Kidney epithelial cell (primary cell): ENCODE measurements at places on chromosomes 7 and 10.

GRCh38 chr7:22173685-22174573 is 183.0 kb downstream of the RAPGEF5 start:
- DNase-seq = no peak

DNA sequence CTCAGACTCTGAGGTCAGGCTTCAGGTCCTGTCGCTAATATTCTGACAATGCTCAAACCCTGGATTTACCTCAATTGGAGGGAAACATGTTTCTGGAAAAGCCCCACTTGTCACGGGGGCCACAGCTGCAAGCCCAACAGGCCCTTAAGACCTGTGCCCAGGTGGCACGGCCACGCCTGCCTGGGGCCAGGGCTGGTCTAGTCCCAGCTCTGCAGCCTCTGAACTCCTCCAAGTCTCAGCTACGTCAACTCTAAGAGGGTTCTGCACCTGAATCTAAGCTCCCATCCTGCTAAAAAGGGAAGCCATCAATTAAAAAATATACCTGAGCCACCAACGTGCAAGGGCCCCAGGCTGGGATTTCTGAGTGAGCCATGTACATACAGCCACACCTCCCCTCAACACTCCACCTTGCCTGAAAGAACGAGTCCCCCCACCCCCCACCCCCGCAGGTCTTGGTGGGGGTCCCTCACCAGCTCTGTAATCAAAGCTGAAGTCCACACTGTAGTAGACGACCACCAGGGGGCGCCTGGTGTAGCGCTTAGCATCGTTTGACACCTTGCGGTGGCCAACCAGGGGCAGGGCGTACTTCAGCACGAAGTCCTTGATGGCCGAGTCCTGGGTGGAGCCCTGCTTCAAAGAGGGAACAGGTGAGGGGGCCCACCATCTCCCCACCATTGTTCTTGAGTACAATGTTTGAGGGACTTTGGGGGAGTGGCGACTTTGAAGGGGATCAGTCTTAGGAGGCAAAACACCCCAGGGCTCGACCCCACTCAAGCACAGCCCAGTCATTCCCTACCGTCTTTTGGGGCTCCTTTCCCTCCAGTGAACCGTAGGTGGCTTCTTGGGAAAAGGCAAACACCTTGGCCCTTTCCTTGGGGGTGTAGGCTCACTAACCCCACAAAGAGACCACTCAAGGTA is 22.6 kb downstream of the PDIA4 start:
- DNase-seq = no peak

GRCh38 chr7:26583094-26583648 is 281.2 kb downstream of the SKAP2 start:
- DNase-seq = no peak

DNA sequence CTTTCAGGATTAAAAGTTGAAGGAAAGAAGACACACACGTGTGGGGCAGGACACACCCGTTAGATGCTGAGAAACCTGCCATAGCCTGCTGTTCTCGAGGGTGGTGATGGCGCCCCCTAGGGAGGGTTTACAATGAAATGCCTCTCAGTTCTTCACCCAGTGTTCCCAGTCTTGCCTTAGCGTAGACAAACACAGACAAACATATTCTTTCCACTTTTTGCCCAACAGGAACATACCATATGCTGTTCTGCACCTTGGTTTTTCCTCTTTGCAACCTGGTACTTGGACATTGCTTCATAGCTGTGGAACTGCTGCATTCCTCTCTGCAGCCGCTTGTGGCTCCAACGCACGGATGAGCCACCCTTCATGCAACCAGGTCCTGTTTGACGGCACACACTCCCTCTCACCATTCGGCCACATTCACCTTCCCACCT is 23.3 kb upstream of the HSPA12A start:
- DNase-seq = no peak

DNA sequence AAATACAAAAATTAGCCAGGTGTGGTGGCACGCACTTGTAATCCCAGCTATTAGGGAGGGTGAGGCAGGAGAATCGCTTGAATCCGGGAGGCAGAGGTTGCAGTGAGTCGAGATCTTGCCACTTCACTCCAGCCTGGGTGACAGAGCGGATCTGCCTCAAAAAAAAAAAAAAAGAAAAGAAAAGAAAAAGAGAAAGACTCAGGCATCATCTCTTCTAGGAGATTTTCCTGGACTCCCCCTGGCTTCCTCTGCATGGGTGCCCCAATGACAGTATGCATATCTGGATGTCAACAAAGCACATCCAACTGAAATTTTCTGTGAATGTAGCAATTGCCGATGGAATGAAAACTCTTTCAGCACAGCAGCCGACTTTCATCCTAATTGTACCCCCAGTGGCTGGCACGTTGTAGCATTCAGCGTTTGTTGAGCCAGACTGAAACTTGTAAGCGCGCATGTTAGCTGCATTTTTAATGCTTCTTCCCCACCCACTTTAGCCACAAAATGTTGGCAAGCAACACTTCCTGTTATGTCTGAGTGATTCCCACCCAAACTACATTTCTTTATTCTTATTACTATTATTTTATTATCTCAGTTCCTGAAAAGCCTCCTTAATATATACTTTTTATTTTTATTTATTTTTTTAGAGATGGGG is 70.2 kb downstream of the PRTFDC1 start:
- no peak for DNase-seq

DNA sequence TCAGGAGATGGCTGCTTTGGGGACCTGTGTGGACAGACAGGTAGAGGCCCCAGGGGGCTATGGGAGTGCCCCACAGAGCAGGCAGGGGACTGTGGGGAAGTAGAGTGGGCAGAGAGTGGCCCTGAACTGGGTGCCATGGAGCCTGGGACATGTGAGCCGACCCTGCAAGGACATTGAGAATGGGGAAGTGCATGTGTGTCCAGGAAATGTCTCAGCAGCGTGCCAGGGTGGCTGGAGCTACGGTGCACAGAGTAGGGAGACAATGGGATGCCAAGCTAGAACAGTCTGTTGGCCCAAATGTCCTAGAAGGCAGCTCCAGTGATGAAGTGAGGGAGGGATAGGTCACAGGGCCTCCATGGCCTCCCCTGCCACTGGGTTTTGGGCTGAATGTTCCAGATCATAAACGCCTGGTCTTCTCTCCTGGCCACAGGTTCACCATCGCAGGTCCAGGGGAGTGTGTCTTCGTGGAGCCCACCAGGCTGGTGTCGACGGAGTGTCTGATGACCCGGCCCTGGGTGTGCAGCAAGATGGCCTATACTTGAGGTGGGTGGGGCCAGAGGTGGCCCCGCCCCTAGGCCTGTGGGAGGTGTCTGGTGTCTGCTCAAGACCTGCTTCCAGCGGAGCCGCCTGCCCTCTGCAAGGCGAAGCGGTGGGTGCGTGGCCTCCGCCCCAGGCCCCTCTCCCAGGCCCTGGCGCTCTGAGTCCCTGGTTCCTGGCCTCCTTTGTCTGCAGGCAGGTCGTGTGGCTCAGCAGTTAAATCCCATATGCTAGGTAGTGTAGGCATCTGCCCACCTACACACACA is 20.5 kb downstream of the CLEC2L start:
- no peak for DNase-seq

DNA sequence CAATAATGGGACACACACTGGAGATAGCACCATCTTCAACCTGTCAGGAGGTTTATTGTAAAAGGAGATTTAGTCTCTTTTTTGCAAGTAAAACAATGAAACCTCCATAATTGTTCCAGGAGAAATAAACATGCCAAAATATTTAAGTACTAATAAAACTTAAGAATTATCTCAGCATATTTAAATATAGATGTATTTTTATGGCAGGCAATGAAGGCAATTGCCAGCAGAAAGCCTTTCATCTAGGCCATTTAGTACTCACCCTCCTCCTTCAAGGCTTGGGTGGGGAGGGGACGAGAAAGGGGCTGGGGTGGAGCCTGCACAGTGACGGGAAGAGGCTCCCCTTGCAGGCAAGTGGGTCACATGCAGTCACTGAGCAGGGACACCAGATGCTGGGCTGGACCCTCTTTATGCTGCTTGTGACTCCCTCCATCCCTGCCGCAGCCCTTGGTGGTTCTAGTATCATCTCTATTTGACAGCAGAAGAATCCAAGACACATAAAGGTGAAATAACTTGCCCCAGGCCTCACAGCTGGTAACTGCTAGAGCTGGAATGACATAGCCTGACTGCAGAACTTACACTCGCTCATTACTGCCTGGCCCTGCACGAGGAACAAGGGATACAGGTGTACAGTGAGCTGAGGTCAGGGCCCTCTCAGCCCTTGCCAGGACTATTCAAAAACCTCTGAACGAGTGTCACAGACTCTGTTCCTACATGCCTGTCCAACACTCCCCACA is 449.5 kb upstream of the ZMIZ1 start:
- no peak for DNase-seq

DNA sequence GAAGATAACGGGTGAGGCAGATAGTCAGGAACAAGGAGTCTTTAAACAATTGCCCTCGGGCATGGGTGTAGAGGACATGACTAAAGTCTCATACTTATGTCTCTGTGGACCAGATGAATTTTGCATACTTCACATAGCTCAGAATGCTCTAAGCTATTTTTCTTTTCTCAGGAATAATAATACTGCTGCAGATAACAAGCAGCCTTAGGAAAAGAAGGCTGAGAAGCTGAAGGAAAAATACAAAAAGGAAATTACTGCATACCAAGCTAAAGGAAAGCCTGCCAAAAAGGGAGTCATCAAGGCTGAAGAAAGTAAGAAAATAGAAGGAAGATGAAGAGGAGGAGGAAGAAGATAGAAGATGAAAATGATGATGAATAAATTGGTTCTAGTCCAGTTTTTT is 13.4 kb upstream of the ERCC6 start:
- no peak for DNase-seq

- no peak for DNase-seq
Measured at GRCh38 chr7:31110331-31111108, 58.4 kb downstream of the ADCYAP1R1 start.

GRCh38 chr10:1280466-1281404 is 224.6 kb downstream of the WDR37 start:
- DNase-seq = no peak

- DNase-seq = no peak
Measured at GRCh38 chr7:108789451-108789850, 219.8 kb downstream of the DNAJB9 start.

GRCh38 chr10:47160261-47160908 is 139.6 kb upstream of the GDF10 start:
- DNase-seq = no peak

- DNase-seq = no peak
Measured at GRCh38 chr10:61051344-61051743, 107.4 kb upstream of the RHOBTB1 start.

DNA sequence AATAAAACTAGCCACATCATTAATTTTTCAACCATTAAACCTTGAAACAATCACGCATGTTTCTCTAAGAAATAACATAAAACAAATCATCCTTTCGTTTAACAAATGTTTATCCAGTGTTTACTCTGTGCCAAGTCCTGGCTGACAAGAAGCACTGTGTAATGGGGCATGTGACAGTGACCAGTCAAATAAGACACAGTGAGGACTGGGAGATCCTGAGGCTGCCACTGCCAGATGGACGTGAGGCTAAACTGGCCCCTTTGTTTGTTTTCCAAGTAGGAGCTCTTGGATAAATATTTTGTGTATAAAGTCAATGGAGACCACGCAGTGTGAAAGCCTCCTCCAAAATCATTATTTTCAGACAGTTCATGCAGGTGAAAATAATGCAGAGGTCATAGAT is 626.2 kb downstream of the SUGCT start:
- DNase-seq = no peak
